ENCODE measurements at places on chromosomes 11 and 22.
A peak's percentile ranks its signal among the peaks of the same experiment; 100 is the strongest.

DNA sequence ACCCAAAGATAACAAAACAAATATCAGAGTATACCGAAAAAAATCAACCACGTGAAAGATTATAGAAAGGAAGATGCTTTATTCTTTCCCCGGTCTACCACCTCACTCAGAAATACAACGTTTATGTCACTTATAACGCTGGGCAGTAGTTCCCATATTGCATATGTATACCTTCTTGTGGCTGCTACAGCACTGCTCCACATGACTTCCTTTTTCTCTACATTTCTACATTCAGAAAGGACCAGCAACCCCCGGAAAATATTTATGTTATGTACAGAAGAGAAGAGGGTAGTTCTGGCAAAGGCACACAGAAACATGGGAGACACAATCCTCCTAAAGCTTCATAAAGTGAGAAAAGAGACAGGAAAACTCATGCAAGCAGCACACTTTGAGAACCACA is 56.8 kb downstream of the MTMR2 start:
- DNase-seq: no peak

- no peak for DNase-seq
These were observed 4.0 kb upstream of the TP53AIP1 start for GRCh38 chr11:128946648-128947047.

GRCh38 chr11:78241475-78241874 is 52.8 kb downstream of the USP35 start:
- no peak for DNase-seq

DNA sequence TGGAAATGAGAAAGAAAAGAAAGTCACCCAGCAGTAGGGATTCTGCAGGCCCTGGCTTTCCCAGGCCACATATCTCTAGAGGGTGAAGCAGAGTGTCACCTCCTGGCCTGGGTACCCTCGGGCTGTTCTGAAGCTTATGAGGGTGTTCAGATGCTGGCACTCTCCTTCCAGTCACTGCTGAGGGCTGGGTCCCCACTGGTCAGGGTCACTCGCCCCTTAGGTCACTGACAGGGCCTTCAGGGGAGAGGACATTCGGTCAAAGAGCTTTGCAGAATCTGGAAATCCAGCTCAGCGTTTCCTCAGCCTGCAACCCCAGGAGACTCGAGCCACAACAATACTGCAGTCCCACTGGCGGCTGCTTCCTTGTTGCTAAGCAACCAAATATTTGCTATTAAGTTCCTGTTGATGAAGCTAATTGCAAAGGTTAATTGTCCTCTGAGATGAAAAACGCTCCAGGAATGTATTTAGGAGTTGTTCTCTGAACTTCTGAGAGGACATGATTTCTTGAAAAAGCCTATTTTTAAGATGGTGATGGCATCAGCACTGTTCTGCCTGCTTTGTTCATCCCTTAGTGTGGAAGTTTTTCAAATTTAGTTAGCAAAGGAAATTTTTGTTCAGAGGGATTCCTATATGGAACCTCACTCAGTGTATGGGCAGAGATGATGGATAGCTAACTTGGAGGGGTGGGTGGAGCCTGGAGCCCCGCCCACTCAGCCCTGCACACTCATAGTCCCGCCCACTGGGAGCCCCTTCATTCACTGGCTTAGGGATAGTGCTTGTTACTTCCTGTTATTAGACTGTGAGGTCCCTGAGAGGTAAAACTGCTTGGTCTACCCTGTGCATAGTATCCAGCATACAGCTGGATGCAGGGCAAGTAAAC is 109.2 kb downstream of the CSNK2A3 start:
- peak; percentile 41 for DNase-seq

- DNase-seq: no peak
These were observed 45.3 kb upstream of the SPON1 start for GRCh38 chr11:13917264-13917663.

GRCh38 chr22:20044495-20045151 is 23.7 kb downstream of the TANGO2 start:
- no peak for DNase-seq

DNA sequence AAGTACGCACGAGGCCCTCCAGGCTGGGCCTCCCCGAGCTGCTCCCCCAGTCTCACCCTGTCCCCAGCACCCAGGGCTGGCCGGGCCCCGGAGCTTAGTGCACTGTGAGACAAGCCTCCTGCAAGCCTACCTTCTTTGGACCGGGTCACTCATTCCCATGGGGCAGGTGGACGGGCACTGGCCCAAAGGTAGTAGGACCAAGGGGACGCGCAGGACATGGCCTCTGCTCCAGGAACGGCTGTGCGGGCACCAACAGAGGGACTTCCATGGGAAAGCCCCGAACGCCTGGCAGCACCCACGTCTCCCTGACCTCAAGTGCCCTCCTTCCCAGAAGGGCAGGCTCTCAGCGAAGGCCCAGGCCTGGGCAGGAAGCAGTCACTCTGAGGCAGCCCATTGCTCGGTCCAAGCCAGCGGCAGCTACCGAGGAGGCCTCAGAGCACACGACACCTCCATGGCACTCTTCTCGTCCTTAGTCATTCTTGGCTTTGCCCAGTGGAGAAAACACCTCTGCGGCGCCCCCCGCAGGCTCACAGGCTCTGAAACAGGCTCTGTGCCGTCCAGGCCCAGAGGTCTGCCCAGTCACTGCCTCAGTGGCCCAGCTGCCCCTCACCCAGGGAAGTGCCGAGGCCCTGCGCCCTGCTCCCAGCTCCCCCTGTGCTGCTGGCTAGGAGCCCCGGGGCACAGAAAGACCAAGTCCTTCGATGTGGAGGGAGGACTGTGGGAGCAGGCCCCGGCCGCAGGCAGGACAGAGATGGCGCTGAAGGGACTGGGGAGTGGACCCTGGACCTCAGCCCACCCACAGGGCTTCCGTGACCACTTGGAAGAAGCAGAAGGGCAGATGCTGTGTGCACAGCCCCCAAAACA is 3.8 kb downstream of the MOB2 start:
- DNase-seq: no peak

DNA sequence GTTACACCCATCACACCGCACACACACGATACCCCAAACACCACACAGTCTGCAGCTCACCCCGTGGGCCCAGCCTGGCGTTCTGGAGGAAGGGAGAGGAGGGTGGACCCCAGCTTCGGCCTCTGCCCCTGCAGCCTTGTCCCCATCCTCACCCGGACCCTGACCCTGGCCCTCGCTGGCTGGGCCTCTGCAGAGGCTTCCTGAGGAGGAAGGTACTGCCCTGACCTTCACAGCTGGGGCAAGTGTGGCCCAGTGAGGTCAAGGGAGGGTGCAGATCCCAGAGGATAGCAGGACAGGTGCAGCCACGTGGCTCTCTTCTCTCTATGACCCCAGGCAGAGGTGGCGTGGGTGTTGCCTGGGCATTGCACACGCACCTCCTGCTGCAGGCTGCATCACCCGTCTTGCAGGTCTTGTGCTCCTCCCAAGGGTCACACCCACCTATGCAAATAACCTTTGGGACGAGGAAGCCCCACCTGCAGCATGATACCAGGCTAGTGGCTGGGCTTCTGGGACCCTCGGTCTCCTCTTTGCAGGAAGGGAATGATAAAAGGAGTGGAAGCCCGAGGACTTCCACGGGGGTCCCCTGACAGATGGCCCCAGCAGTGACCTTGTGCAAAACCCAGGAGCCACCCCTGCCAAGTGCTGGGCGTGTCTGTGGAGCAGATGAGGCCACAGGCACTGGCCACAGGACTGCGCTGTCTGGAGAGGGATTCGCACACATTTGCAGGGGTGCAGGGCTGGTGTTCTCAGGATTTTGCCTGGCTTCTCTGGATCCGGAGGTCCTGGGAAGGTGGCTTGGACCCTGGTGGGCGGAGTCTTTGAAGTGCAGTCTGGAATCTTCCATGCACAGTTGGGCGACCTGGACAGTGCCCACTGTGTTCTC is 1241.5 kb downstream of the BRD1 start:
- DNase-seq: no peak

- no peak for DNase-seq
These were observed 1.1 kb downstream of the APLP2 start for GRCh38 chr11:130070846-130071200.

DNA sequence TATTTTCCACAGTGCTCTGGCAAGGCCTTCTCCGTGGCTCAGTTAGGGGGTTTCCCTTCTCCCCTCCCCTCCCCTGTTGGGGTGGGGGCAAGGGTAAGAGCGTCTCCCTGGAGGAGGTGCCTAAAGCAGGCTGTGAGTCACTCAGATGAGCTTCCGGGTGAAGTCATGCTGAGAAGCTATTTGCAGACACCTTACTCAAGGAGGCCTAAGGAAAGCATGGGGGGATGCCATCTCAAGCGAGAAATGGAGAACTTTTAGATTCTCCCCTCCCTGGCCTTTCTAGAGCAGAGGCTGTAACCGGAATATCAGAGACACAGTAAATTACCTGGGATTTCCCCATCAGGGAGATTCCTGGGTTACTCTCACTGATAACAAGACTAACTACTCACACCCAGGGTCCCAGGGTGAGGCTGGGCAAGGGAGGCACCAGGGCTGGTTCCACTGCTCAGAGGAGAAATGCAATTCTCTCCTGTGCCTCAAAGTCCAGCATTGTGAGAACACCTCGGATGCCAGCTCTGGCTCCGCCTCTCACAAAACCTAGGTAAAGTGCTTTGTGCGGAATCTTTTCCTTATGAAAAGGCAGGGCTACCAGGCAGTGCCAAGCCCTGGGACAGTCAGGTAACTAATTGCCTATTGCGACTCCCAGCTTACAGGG is 123.6 kb downstream of the ABTB2 start:
- peak; percentile 40 for DNase-seq

- no peak for DNase-seq
These were observed 25.2 kb downstream of the RAB39A start for GRCh38 chr11:107953446-107953845.

GRCh38 chr11:4539603-4540219 is 5.3 kb upstream of the OR52M1 start:
- DNase-seq: no peak

GRCh38 chr11:32829157-32829679 is 509 bp upstream of the PRRG4 start:
- no peak for DNase-seq

DNA sequence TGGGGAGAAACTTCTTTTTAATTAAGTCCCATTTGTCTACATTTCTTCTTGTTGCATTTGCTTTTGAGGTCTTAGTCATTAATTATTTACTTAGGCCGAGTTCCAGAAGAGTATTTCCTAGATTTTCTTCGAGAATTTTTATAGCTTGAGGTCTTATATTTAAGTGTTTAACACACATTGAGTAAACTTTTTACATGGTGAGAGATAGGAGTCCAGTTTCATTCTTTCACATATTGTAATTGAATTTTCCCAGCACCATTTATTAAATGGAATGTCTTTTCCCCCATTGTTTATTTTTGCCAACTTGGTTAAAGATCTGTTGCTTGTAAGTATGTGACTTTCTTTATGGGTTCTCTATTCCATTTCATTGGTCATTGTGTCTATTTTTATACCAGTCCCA is 1344.0 kb upstream of the RAG2 start:
- DNase-seq: no peak

- DNase-seq: no peak
These were observed 7.9 kb downstream of the PAX6 start for GRCh38 chr11:31802990-31803812.

GRCh38 chr11:39678996-39679395 is 1780.5 kb downstream of the LRRC4C start:
- no peak for DNase-seq

GRCh38 chr22:39316440-39317083 is 2.9 kb downstream of the RPL3 start:
- DNase-seq: peak; percentile 71

- no peak for DNase-seq
These were observed 19.9 kb downstream of the F2 start for GRCh38 chr11:46738887-46739286.

GRCh38 chr11:44116234-44116830 is 20.9 kb downstream of the EXT2 start:
- no peak for DNase-seq

GRCh38 chr11:110465231-110465630 is 35.5 kb downstream of the FDX1 start:
- no peak for DNase-seq

DNA sequence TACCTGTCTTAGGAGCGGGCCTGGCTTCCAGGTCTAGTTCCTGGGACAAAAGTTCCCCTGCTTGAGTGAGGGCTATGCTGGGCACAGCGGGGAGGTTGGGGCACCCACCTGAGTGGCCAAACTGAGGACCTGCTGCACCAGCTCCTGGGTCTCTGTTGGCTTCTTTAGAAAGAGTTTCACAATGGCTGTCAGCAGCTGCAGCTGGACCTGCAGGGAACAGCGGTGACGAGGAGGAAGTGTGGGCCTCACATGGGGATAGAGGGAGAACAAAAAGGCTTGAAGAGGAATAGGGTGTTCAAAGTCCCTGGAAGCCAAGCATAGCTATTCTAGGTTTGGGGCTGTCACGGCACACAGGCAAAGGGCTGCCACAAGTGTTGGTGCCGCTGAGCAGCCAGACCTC is 26.7 kb upstream of the RASL10A start:
- no peak for DNase-seq

DNA sequence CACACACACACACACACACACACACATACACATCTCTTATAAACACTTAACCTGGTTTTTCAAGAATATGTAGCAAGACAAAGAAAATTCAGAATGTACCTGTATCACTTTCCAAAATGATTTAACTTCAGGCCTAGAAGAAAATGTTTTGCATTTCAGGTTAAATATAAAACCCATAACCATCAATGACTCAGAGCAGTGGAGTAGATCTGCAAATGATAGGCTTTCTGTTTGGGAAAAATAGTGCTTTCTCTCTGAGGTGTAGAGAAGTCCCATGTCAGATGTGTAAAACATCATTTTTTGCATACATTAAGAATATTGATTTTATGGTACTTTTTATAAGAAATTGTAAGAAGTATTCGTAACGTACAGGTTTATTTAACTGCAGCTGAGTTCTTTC is 116.9 kb downstream of the STK33 start:
- DNase-seq: no peak

- no peak for DNase-seq
These were observed 16.3 kb downstream of the OR2AG2 start for GRCh38 chr11:6755303-6755952.

- no peak for DNase-seq
These were observed 43.7 kb downstream of the MED15 start for GRCh38 chr22:20550851-20551744.

- no peak for DNase-seq
These were observed 14.2 kb downstream of the MCAT start for GRCh38 chr22:43128928-43129424.

GRCh38 chr22:46267431-46268279 is at the start of gene TTC38:
TSS of gene TTC38 (plus strand) at chr22:46268008. CDS start at chr22:46268040, 32 bp downstream.
- DNase-seq: peak; percentile 85

GRCh38 chr11:60321051-60321450 is 6.0 kb upstream of the MS4A6E start:
- no peak for DNase-seq

DNA sequence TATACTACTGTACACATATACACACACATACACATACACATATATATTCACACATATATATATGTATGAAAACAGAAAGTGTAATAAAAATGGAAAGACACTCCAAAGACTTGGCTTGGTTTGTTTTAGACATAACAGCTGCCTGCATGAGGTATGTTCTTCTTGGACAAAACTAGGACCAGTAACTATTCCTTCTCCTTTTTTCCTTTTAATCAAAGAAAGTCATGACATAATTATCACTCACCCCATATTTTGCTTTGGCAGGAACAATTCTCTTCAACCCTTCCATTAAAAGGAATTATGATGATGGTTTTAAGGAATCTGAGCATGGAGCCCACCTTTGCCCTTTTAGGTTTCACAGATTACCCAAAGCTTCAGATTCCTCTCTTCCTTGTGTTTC is at the start of gene OR5D14:
Gene OR5D14, plus strand, starts transcription at position 301 of the 400 bp plus-strand sequence. Its CDS starts 0 bp downstream, at position 301.
- DNase-seq: no peak
